A375 (cell line): ENCODE measurements at places on chromosomes 7 and 10. TPM values are rescaled to one million over a fixed set of nuclear protein-coding genes. Genes with fewer than 3 reads are reported as not detected.

The ZNF488 gene
- total RNA-seq, result 0.15 and 0.32 TPM in 2 replicates

The ZNF680 gene
- 7.8 and 8.2 TPM in 2 replicates for total RNA-seq

The TSPAN12 gene
- 3.7 and 4.4 TPM in 2 replicates for total RNA-seq

The SLC26A3 gene
- not detected in 2 replicates for total RNA-seq
